ENCODE measurements at places on chromosomes 16 and 17.

- DNase-seq: no peak
These were observed 25.3 kb downstream of the GINS3 start for GRCh38 chr16:58417600-58417999.

DNA sequence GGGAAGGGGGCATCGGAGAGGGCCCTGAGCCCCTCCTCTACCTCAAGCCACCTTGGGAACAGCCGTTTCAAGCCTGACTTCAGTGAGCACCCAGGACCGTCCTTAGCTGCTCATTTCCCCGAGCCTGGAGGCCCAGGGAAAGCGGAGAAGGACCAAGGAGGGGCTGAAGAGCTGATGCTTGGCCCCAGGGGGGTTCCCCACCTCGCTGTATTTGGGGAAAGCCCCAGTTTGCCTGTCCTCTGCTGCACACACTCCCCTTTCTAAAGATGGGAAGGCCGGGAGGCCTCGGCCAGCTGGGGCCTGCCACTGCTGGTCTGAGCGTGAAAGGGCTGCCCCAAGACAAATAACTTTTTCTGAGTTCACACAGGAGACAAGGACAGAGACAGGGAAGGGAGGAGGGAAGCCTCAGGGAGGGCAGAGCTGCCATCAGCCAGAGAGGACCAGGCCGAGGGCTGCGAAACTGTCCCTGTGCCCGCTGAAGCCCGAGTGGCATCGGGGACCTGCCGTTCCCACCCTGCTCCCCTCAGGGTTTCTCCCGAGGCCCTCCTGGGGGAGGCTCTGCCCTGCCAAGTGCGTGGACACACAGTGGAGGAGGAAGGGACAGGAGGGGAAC, 11.6 kb downstream of the ZACN start:
- DNase-seq: no peak

GRCh38 chr17:1267471-1267943, 2.7 kb upstream of the BHLHA9 start:
- no peak for DNase-seq

DNA sequence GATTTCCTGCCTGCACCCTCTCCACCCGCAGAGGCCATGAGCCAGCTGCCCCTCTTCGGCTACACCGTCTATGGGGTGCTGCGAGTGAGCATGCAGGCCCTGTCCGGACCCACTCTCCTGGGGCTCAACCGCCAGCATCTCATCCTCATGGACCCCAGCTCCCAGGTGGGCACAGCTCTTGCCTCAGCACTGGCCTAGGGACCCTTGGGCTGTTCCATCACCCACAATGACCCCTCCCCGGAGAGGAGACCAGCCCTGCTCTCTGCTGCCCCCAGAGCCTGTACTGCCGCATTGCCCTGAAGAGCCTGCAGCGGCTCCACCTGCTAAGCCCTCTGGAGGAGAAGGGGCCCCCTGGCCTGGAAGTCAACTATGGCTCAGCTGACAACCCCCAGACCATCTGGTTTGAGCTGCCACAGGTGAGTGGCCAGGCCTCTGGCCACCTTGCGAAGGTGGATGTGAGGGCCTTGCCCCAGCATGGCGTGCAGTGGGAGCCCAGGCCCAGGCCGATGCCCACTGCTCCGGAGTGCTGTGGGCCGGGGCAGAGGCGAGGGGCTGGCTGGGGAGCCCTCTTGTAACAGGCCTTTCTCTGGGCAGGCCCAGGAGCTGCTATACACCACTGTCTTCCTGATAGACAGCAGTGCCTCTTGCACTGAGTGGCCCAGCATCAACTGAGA, 7.3 kb upstream of the SMIM5 start:
- DNase-seq: no peak

- no peak for DNase-seq
These were observed 26.8 kb downstream of the ITGAM start for GRCh38 chr16:31286421-31287032.

GRCh38 chr17:31700973-31701372, 158.1 kb downstream of the COPRS start:
- no peak for DNase-seq

Data from right renal pelvis (tissue), 4 donors.